ENCODE measurements at places on chromosomes 4 and X. TPM values are rescaled to one million over a fixed set of nuclear protein-coding genes. Genes with fewer than 3 reads are reported as not detected.

DNA sequence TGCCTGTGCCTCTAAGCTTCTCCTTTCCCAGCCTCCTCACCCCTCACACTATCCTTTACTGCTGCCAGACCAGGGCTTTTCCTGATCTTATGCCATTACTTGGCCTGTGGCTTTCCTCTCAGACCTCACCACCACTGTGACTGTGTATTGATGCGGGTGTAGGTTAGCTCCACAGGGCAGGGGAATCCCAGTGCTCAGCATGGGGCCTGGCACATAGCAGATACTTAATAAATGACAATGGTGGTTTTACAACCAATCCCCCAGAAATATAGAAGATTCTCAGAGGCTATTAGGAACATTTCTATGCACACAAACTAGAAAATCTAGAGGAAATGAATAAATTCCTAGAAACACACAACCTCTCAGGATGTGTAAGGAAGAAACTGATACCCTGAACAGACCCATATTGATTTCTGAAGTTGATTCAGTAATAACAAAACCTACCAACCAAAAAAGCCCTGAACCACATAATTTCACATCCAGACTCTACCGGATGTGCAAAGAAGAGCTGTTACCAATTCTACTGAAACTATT lies 129.6 kb upstream of the QRFPR start:
- H3K27ac ChIP-seq = no peak overlapping the region
- no peaks in the 10 kb centered on the region for H3K36me3 ChIP-seq
- H3K4me3 ChIP-seq = no peak overlapping the region
- no peak for DNase-seq
- H3K27me3 ChIP-seq = no peaks in the 10 kb centered on the region

DNA sequence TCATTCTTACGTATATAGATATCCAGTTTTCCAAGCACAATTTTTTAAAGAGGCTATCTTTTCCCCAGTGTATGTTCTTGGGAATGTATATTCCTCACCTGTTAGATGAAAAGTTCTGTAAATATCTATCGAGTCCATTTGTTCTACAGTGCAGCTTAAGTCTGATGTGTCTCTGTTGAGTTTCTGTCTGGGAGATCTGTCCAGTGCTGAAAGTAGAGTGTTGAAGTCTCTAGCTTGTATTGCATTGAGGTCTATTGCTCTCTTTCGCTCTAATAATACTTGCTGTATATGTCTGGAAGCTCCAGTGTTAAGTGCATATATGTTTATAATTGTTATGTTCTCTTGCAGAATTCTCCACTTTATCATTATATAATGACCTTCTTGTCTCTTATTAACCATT lies 373.1 kb downstream of the PPARGC1A start:
- no peaks in the 10 kb centered on the region for H3K36me3 ChIP-seq
- no peak overlapping the region for H3K27ac ChIP-seq
- DNase-seq = no peak
- H3K27me3 ChIP-seq = no peaks in the 10 kb centered on the region
- no peaks in the 10 kb centered on the region for H3K4me1 ChIP-seq

- H3K4me3 ChIP-seq = no peak overlapping the region
- H3K4me1 ChIP-seq = no peaks in the 10 kb centered on the region
- no peaks in the 10 kb centered on the region for H3K27me3 ChIP-seq
Observed at GRCh38 chrX:153611298-153612095, 12.6 kb upstream of the CCNQ start.

- H3K4me1 ChIP-seq = no peaks in the 10 kb centered on the region
- H3K27me3 ChIP-seq = peaks cover 42% of the 10 kb centered on the region
- H3K27ac ChIP-seq = no peak overlapping the region
- no peak for DNase-seq
- no peak overlapping the region for H3K4me3 ChIP-seq
- no peaks in the 10 kb centered on the region for H3K36me3 ChIP-seq
Observed at GRCh38 chr4:6250235-6250983, 19.2 kb upstream of the WFS1 start.

DNA sequence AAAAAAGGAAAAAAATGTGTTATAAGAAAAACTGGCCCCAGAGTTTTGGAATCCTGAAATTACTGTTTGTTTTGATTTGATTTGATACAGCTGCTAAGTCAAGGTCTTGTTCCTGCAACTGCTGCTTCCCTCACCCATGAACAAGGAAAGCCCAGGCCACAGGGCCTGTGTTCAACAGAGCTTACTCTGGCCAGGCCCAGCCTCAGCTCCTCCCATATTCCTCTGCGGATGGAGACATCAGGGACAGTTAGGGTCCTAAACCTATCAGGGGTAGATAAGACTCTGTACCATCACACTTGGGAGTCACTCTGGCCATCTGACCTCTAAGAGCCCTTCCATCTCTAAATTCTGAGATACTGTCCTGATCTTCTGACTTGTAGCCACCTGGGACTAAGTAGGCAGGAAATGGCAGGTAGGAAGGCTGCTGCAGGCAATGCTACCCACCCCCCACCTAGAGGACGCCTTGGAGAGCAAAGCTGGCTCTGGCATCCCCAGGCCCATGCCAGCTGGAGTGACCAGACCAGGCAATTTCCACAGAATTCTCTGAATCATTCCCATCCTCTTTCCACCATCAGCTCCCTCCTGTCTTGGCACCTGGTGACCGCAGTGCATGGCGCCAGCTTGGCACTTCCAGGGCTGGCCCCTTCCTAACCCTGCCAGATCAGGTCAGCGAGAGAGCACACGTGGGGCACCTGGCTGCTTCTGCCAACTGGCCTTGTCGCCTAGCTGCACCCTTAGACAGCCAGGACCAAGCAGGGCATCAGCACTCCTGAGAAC lies 58.0 kb upstream of the TMEM33 start:
- H3K4me3 ChIP-seq = no peak overlapping the region
- DNase-seq = no peak
- H3K36me3 ChIP-seq = no peaks in the 10 kb centered on the region
- peaks cover 96% of the 10 kb centered on the region for H3K27me3 ChIP-seq

DNA sequence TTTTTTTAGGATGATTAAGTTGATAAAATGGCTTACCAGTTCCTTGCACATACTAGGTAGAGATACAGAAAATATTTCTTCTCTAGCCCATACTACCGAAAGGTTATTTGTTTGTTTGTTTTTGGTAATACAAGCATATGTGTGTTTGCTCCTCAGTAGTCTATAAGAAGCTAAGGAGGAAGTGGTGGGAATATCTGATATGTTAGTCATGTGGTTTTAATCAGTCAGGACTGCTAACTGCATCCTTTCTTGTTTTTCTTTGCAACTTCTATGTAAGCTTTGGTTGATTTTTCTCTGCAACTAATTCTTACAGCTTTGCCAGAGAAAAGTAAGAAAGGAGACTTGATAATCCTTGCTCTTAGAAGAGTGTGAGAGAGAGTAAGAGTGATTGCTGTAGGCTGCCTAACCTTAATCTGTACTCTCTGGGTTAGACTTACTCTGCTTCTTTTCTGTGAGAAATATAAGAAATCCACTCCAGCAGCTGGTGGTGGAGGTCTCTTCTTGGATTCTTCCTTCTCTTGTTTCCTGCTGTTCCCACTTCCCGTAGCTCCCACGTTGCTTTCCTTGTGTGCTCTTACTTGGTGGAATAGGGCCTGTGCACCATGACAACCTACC lies 28.3 kb downstream of the SEPTIN11 start:
- no peaks in the 10 kb centered on the region for H3K27me3 ChIP-seq
- H3K27ac ChIP-seq = no peak overlapping the region
- no peak overlapping the region for H3K4me3 ChIP-seq
- no peak for DNase-seq
- no peaks in the 10 kb centered on the region for H3K36me3 ChIP-seq

The TLR2 gene
- 102 TPM for total RNA-seq
